NCI-H187 treated with DMSO at 0.1 percent for 48 hours (cell line): ENCODE measurements at places on chromosomes 2 and 18.

- no peak for DNase-seq
Observed at GRCh38 chr2:178804791-178805190, 2.4 kb downstream of the TTN start.

DNA sequence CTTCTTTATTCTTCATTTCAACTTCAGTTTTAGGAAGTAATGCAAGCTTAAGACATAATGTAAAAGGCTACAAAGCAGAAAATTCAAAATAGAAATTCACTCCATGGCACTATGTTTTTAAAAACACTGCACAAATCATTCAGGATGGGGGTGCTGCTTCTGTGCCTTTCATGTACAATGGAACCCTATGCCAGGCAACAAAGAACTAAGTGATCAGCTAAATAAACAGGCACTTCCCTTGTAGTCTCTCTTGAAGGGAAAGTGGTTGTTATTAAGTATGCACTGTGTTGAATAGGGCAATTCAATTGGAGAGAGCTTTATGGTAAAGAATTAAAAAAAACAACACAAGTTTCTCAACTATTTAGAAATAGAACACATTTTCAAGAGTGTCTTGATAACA, 10.9 kb upstream of the ERBB4 start:
- no peak for DNase-seq

DNA sequence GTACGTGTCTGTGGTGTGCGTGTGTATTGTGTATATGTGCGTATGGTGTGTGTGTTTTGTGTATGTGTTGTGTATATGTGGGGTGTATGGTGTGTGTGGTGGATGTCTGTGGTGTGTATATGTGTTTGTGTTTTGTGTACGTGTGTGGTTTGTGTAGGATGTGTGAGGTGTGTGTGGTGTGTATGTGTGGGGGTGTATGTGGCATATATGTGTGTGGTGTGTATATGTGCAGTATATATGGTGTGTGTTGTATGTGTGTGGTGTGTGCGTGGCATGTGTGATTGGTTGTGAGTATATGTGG, 101.3 kb downstream of the CLIP4 start:
- no peak for DNase-seq

DNA sequence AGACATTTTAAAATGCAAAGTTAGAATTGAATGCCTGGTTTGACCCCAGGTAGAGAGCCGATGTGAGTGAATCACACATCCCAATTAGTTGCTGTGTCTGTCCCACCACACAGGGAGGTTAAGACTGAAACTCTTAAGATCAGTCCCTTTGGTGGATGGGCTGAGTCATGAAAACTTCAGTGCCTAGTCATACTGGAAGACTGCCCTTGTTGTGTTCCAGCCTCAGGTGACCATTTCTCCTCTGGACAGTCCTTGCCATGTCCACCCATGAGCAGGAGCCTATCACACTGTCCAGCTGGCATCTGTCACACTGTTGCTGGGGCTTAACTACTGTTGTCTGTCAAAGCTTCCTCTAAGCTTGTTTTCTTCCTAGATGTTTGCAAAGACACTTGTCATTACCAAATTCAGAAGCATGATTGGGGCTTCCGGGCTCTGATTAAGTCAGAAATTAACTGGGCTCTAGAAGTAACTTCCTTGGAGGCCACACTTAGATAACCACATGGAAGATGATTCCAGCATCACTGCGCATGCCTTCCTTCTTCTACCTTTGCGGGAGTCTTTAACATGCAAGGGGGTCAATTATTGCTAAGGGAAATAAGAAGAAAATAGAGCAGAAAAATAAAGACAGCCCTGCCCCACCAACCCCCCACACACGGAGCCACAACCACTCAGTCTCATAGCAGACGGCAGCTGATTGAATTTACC, 21.3 kb downstream of the CYRIA start:
- no peak for DNase-seq

- DNase-seq = no peak
Observed at GRCh38 chr18:33761363-33761762, 183.3 kb downstream of the ASXL3 start.

- DNase-seq = no peak
Observed at GRCh38 chr2:226971770-226972169, 135.9 kb downstream of the RHBDD1 start.

GRCh38 chr2:54394392-54394791, 61.7 kb upstream of the SPTBN1 start:
- DNase-seq = no peak

- DNase-seq = no peak
Observed at GRCh38 chr2:42338567-42339190, 22.3 kb downstream of the COX7A2L start.

DNA sequence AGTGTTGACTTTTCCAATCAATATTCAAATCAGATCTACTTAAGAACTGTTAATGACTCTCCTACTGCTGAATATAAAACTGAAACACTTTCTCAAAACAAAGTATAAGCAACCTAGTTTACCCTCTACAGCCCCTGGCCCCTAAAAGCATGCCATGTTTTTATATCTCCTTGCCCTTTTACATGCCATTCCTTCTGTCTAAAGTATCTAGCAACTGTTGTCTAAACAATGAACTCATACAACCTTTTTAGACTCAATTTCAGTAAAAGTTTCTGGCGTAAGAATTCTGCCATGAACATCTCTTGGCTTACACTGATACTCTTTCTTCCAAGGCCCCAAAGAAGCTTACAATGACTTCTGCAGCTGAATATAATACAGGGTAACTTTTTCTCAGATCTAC, 47.8 kb upstream of the GPR75 start:
- no peak for DNase-seq
